ENCODE measurements at places on chromosomes 1 and 21.

DNA sequence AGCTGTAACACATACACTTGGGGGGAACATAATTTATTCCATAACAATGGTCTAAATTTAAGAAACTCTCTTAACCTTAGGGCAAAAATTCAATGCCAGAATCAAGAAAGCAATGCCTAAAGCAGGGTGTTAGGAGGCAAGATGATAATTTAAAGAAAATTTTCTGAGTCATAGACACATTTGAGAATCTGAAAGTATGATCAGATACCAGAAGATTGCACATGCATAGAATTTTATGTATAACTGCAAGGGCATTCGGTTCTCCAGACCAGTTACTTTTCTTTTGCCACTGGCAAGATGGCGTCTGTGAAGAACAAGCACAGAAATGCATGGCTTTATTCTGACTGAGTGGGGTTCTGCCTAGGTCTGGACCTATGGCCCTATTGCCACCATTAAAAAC, 64.4 kb upstream of the IPO9 start:
- DNase-seq, result no peak

DNA sequence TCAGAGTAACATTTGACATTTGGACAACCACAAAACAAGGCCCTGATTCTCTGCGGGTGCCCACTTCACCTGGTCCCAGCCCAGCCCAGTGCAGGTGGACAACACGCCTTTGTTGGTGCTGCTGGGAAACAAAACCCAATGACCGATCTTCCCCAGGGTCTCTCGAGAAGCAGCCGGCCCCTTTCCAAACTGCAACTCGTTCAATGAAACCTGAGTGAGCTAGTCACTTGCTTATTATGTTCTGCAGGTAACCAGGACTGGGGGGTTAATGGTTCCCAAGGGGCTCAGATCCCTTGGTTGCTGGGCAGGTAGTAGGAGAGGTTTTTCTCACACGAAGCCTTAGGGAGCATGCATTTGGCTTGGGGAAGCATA, 42.9 kb downstream of the ABCG1 start:
- no peak for DNase-seq

DNA sequence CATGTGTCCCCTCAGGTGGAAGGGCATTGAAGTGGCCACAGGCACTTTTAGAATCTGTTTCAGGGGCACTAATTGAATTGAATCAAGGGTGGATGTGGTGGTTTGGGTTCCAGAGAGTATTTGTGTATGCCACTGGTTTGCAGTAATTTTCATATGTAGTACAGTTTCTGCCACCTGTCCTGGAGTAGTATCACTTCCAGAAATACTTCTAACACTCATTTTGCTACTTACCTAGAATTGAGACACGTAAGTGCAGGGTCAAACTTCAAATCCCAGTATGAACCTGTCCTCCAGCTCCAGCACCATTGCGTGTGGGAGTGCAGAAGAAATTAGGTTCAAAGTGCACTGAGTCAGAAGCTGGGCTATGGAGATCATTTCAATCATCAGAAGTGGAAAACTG, 26.8 kb downstream of the RSPH1 start:
- no peak for DNase-seq

DNA sequence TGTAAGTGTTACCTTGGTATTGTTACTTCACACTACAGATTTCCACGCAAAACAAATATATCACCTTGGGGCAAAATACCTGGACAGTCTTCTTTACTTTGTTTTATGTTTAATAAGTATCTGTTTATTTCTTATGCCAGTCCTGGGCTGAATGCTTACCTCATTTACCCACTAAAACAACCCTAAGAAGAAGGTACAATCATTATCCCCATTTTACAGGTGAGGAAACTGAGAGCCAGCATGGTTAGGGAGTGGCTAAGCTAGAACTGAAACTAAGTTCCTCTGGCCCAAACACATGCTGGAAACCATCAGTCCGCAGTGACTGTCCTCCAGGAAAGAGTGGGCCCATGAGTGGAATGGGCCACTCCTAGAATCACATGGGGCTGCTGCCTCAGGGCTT, 13.0 kb upstream of the GUCA2B start:
- DNase-seq, result no peak

DNA sequence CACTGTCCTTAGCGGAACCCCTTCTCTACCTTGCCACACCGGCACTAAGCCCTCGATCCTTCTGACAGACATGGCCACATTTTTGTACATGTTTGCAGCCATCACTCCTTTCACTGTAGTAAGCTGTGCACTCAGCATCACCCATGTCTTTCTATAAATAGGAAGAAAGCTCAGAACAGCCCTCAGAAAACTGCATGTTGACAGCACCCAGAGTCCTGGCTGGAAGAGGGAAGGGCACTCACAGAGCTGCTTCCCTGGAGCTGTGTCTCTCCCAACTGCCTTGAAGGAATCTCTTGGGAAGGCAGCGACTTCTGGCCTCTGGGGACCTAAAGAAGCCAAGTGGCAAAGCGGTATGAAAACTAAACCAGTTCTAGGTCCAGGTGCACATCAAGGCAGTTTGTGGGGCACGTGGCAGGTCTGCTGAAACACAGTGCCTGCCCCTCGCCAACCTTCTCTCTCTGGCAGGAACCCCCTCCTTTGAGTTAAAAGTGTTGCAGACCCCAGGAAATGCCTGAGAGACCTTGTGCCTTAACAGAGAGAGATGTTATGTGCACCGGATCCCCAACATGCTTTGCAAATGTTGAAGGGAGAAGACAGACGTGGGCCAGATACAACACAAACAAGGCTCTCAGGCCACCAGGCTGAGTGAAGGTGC, 41.9 kb upstream of the H6PD start:
- no peak for DNase-seq

DNA sequence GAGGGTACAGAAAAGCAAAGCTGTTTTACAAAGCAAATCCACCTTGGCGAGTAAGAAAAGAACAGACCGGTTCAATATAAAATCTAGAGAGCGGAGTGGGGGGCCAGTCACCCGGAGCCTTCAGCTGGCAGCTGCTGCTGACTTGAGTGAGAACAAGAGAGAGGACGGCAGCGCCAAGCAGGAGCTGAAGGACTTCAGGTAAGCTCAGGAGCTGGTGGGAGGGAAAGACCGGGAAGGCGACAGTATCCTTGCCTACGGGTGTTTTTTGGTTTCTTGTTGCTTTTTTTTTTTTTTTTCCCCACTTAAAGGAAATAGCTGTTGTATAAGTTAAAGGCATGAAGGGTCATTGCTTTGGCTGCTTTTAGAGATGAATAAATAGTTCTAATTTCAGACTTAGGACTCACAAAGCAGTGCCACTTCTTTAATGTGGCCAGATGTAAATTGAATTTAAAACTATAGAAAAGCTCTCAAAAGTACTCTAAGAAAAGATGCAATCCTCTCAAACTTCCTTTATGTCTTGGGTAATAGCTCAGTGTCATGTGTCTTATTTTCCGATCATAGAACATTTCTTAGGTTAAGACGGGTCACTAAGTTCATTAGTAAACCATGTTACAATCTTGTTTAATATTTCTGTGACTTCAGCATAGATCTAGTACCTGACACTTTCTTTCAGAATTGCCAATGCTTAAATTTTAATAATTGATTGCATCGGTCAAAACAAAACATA, 82.8 kb downstream of the PRDM2 start:
- DNase-seq, result no peak

GRCh38 chr21:31133243-31133830, 95.1 kb upstream of the KRTAP19-8 start:
- DNase-seq, result no peak

- DNase-seq, result no peak
Observed at GRCh38 chr1:31510304-31510703, 66.0 kb upstream of the TINAGL1 start.

- DNase-seq, result peak; percentile 80
Observed at GRCh38 chr1:68112835-68113243, 62.4 kb upstream of the DIRAS3 start.

DNA sequence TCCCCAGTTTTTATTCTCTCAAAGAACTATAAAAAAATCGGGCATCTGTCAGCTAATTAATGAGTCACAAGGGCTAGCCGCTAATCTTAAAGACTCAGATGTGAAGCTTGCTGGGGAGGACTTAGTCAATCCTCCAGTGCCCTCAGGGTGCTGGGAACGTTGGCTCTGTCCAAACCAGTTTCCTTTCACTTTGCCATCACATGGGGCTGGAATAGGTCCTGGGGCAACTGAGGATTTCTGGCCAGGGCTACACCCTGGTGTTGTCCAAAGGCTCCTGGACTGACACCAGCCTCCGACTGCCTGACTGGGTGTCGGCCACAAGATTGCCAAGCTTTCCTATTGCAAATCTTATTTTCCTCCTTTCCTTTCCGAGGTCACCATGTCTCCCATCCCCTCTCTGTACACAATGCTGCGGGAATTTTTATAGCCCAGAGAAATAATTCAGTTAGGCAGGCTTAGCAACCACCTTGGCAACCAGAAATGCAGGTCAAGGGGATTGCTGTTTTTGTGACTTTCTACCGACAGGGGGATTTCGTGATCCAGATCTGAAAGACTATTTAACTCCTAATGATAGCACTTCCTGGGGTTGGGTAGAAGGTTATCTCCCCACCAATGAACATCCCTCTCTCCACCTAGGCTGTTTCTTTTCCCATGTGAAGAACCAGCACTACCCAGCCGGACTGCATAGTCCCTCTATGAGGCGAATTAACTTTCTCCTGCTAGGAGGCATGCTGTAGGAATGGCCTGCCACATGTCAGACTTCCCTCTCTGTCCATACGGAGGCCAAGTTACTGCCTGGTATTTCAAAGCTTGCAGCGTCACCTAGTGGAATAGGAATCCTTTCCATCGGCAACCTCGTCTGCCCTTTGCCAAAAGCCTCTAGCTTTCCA, 29.9 kb upstream of the CTBS start:
- DNase-seq, result no peak

- no peak for DNase-seq
Observed at GRCh38 chr1:46110521-46110920, 21.9 kb downstream of the PIK3R3 start.

- DNase-seq, result peak; percentile 80
Observed at GRCh38 chr1:21937372-21938121, 437 bp upstream of the HSPG2 start.

DNA sequence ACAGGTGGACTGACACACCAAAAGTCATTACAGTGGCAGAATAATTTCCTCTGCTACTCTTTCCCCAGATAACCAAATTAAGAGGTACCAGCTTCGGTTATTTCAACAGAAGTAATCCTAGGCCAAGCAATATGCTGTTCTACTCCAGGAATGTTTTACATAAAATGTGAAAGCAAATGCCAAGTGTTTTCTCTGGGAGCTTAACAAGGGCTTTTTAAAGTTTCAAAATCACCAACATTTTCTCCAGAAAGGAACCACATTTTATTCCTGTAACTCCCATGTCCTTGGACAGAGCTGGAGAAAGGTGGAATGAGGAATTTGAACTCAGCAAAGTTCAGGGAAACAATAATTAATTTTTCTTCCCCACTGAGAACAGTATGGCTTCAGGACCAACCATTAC, 27.2 kb downstream of the CNN3 start:
- no peak for DNase-seq

- peak; percentile 69 for DNase-seq
Observed at GRCh38 chr1:60989749-60990713, 92.3 kb upstream of the NFIA start.

Measured in kidney capillary endothelial cell (primary cell).